ENCODE measurements at places on chromosomes 1 and 21. TPM values are rescaled to one million over a fixed set of nuclear protein-coding genes. Genes with fewer than 3 reads are reported as not detected.

MTARC1 gene
- not detected for total RNA-seq

FAM78B gene
- 0.35 TPM for total RNA-seq

DNA sequence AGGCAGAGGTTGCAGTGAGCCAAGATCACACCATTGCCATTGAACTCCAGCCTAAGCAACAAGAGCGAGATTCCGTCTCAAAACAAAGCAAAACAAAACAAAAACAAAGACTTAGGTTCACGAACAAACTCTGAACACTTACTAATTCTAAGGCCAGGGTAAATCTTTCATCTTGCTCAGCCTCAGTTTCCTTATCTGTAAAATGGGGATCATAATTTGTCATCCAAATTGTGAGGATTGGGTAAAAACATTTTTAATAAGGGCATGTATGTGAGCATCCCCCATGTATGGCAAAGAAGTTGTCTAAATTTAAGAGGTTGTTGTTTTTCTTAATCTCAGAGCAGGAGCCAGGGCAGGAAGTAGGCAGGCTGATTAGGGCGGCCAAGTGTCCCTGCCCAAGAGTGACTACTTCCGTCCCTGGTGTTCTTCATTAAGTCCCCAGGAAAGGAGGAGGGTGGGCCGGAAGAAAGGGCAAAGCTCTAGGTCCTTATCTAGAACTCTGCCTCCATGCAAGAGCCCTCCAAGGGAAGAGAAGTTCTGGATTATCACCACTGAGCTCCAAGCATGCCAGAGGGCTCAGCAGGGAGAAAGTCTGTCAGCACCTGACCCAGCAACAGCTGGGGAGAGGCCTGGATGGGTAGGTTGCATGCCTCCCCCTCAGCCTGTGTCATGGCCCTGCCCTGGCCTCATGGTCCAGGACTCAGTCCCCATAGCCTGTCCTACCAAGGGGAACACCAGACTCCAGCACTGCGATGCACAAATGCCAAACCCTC is 49.9 kb upstream of the CLIC4 start:
- peaks cover 6% of the 10 kb centered on the region for H3K27me3 ChIP-seq
- no peak for DNase-seq
- peaks cover 12% of the 10 kb centered on the region for H3K4me1 ChIP-seq
- H3K36me3 ChIP-seq: no peaks in the 10 kb centered on the region
- H3K4me3 ChIP-seq: no peak overlapping the region

DNA sequence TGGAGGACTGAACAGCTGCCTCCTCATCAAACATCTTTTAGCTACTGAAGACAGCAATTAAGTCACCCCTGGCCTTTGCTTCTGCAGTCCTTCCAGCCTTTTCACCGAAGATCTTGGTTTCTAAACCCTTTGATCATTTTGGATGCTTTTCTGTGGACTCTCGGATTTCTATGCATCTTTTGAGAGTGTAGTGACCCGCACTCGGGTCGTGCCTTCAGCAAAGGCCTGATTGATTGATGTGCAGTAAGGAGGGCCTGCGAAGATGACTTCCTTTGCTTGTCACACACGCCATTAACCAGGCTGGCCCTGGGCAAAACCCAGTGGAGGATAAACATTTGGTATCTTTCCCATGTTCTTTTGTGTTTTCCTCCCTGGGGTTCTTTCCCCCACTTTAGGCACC is 157.5 kb upstream of the CD34 start:
- H3K4me1 ChIP-seq: no peaks in the 10 kb centered on the region
- no peak for DNase-seq
- H3K27me3 ChIP-seq: peaks cover 2% of the 10 kb centered on the region
- no peak overlapping the region for H3K27ac ChIP-seq

Data from activated CD4-positive, alpha-beta T cell treated with anti-CD3 and anti-CD28 coated beads, Interleukin-2, amount 10 ng/mL, durations not matched to agents 7 days and 5 days (primary cell).